ENCODE measurements at places on chromosomes 1 and 21.

DNA sequence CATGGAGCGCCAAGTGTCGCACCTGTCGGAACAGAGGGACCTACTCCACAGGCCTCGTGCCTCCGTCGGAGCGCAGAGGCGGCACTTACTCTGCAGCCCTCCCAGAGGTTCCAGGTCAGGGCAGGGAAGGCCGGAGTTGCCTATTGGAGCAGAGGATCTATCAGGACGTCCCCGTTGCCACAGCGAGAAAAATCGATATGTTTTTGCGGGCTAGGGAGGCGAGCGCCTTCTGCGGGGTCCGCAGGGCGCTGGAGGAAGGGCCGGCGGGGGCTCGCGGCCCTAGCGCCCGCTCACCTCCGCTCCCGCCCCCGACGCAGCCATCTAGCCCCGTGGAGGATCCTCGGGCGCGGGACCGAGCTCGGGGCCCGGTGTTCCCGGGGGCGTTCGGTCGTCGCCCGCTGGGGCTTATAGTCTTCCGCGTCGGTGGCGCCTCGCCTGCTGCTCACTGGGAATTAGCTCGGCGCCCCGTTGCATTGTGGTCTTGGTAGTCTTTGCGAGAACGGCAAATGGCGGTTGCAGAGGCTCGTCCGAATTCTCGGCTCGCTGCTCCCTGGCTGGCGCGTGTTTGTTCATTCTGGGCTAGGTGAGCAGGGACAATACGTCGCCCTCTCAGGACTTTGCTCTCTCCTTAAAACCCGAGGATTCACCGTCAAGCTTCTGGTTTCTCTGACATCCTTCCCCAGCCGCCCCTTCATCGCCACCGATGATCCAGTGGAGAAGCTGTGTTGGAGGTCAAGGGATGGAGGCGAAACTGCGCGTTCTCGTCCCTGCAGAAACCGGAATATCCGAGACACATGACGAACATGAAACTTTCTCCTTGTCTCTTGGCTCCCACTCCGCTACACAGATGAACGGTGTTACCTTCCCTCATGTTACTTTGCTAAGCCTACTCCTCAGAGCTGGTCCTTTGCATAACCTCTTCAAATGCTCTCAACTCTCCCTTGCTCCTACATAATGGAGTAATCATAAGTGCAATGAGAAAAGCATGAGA, at the start of gene JTB:
JTB (minus strand) TSS at position 425 of the 991 bp plus-strand sequence; CDS start at position 3, 422 bp downstream.
- DNase-seq: peak; percentile 88

DNA sequence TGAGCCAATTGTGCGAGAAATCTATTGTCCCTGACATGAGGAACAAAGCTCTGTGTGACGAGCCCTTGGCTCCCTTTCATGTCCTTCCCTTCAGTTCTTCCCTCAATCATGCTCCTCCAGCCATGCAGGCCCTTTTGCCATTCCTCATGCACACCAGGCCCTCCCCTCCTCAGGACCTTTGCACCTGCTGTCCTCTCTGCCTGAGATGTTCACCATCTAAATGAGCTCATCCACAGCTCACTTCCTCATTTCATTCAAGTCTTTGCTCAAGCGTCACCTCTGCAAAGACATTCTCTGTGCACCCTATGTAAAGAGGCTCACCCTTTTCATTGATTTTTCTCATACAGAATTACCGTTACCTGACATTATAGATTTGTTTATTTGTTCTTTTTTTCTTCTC, 43.7 kb downstream of the C8B start:
- DNase-seq: no peak

GRCh38 chr21:16085421-16085820, 355.6 kb downstream of the USP25 start:
- no peak for DNase-seq

DNA sequence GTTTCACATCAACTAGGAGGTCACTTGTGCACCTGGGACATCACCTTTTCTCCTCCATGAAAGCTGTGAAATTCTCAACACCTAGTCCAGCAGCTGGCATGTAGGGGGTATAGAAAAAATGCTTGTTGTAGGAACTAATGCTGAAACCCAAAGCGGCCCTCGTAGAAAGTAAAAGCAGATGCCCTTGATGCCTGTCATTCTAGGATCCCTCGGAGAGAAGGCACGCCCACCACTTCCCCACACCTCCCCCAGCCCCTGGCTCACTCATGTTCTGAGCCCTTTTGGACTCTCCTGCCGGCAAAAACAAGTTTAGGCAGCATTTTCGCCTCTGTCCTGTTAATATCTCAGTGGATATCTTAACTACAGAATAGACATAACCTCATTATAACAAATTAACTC, 36.5 kb downstream of the RIPK4 start:
- no peak for DNase-seq

DNA sequence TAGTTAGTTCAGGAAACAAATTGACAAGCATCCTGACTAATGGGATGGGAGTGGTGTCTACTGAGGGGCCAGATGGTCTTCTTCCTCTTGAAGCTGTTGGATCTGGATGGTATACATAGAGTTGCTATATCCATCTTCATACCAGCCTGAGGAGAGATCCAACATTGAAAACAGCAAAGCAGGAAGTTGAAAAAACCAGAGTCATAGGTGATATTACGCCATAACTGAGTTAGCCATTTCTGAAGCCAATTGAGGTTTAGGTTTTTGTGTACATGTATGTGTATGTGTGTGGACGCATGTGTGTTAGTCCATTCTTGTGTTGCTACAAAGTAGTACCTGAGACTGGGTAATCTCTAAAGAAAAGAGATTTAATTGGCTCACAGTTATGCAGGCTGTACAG, 2.3 kb upstream of the TSPAN2 start:
- DNase-seq: no peak

- no peak for DNase-seq
Observed at GRCh38 chr21:45301521-45302081, 13.9 kb upstream of the POFUT2 start.
